NCI-H1930 (cell line): ENCODE measurements at places on chromosomes 11 and 22.

DNA sequence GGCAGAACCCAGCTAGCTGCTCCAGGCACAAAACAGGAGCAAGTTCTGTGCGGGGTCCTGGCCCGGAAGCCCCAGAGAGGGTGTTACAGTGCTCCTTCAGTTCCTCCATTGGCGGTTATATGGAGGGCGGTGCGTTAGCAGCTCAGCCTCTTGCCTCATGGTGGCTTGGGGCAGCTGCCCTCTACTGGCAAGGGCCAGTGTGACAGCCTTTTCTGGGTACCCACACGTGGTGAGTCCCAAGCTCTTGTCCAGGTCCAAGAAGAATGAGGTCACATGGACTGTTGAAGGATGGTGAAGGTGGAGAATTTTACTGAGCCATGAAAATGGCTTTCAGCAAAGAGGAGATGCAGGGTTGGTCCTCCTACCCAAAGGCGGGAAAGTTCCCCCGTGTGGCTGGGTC, 100.5 kb downstream of the WT1 start:
- DNase-seq, result no peak

- DNase-seq, result no peak
Observed at GRCh38 chr11:34126959-34127848, 21.8 kb downstream of the NAT10 start.

GRCh38 chr11:110986016-110986415, 259.5 kb upstream of the POU2AF2 start:
- DNase-seq, result no peak

- no peak for DNase-seq
Observed at GRCh38 chr11:79244241-79244772, 196.5 kb downstream of the TENM4 start.

- no peak for DNase-seq
Observed at GRCh38 chr11:56345739-56346138, at the start of gene OR8K1. OR8K1 (plus strand) TSS chr11:56346039; CDS start chr11:56346039, 0 bp downstream.

DNA sequence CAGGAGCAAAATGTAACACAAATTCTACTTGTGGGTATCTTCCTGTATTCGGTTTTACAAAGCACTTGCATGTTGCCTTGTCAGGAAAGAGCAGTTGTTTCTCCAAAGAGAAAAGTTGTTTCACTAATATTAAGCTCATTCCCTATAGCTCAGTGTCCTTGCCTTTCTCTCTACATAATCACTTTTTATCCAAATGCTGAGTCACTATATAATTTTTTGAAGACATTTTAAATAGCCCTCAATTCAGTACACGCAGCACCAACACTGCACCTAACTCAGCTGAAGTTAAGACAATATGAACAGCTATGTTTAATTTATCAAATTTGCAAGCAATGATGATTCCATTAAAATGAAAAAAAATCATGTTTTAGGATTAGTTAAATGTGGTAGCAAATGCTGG, 14.5 kb upstream of the MRTFA start:
- no peak for DNase-seq

DNA sequence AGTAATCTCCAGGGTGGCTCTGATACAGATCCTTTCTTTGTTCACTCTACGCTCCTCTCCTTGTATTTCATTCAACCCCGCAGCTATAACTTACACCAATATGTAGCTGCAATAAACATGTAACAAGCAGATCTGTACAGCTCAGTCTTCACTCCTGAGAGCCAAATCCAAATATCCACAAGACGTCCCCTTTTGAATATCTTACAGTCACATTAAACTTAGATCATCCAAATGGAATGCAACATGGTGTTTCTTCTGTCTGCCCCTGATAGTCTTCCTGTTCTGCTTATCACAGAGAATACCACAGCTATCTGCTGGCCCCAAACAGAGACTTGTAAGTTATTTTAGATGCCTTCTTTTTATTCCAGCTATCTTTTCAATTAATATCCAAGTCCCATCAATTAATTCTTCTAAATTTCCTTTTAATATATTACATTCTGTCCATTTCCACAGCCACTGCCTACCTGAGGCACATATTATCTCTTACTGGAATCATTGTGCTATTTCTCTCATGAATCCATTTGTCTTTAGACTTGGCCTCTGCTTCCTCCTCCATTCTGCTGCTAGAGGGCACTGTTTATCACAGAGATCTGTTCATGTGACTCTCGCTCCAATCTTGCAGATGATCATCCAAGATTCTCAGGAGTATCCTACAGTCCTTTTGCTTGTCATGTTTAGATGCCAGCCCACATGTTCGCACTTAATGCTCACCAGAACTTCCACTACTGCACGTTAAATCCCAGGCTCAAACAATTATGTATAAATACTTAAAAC, 908.6 kb downstream of the NTM start:
- DNase-seq, result no peak

- no peak for DNase-seq
Observed at GRCh38 chr11:113567867-113568544, 92.8 kb upstream of the DRD2 start.

DNA sequence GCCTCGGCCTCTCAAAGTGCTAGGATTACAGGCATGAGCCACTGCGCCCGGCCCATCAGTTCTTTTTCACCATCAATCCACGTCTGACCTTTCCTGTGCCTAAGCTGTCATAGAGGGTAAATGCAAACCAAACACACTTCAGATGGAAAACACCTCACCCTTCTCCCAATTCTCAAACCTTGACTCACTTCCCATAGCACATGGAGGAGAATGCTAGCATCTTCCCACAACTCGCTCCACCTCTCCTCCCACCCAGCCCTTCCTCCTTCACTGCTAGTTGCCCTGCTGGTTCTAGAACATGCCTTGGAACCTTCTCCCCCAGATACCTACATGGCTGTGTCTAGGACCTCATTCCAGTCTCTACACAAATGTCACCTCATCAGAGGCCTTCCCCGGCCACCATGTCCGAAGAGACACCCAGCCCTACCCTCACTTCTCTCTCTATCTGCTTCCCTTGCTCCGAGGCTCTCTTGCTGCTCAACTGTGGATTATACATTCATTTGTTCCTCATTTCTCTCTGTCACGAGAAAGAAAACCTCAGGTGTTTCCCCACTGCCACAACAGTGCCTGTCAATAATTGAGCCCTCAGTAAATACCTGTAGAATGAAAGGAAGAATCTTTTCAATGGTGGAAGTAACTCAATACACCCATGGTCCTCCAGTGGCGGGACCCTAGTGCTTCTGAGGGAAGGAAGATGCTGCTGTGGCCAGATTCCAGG, 21.3 kb upstream of the NCF4 start:
- no peak for DNase-seq

DNA sequence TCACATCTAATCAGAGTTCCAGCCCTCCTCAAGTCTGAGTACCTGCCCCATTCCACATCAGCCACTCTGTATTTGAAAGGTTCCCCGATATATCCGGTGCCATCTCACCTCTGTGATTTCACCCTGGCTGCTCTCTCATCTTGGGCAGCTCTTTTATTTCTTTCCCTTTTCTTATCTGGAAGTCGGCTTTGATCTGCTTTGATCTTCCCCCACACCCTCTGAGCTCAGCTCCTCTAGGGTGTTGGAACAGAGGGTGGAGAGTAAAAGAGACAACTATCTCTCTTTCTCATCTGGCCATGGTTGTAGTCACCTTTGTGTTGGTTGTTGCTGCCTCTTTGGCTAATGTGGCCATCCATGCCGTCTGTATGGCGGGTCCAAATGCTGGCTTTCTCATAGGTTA, 108.3 kb downstream of the ENTHD1 start:
- DNase-seq, result no peak

DNA sequence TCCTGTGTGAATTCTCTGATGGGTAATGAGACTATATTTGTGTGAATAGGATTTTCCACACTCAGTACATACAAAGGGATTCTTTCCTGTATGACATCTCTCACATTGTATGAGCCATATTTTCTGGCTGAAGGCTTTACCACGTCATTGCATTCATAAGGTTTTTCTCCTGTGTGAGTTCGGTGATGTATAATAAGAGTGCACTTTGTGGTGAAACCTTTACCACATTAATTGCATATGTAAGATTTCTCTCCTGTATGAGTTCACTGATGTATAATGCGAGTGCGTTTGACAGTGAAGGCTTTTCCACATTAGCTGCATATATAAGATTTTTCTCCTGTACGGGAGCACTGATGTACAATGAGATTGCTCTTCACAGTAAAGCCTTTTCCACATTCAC, 455.4 kb upstream of the CNTN5 start:
- DNase-seq, result no peak

GRCh38 chr11:35011944-35012343, 95.5 kb downstream of the PDHX start:
- DNase-seq, result no peak

- DNase-seq, result no peak
Observed at GRCh38 chr11:66124564-66124963, 54.5 kb downstream of the PACS1 start.

DNA sequence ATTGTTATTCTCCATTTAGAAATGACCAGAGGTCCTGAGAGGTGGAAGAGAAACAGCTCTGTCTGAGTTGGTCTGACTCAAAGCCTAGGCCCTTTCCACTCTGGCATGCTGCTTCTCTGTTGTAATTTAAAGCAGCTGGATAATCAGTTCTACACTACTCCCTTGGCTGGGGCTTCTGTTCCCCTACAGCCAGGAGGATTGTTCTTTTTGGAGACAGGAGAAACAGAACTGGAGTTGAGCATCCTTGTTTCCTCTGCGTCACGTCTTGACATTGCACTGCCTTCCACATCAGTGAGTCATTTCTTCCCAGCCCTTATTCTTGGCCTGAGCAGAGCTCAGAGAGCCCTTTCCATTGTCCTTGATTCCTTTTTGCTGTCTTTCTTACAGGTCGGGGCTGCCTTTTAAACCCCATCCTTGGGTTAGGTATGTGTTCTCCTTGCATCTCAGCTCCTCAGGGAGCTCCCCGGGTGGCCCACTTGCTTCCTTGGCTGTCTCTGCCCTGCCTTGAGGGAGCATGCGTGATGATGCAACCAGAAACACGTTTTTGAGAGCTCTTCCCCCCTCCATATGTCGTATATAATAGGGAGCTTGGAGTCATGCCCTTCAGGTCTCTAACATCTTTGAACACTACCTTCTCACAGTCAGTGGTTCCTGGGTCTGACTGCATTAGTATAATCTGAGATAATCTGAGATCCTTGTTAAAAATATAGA, 35.7 kb downstream of the CYB5R2 start:
- no peak for DNase-seq

DNA sequence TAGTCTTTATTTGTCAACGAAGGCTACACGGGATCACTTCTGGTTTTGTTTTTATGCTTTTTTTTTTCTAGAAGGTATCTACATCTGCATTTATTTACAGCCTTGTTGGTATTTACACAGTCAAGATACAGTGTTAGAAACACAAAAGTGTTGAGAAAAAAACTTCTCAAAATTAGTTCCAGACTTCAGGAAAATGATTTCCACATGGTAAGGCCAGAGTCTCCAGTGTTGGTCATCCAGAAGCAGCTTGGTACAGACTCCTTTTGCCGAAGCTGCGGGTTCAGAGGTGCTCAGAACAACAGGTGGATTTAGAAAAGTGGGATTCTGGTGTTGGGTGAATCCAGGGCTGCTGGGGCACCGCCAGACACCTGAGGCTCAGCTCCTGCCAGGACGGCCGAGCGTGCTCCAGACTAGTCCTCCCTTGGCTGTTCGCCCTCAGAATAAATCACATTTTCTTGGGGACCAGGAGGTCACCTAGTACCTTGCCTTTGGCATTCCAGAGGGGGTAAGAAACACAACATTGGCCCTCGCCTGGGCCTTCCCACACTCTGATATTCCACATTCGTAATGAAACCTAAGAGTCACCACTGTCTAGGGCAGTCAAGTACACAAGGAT, 78.7 kb upstream of the NARS2 start:
- no peak for DNase-seq

GRCh38 chr11:116986521-116987105, 111.6 kb downstream of the SIK3 start:
- DNase-seq, result no peak

GRCh38 chr11:17608821-17609220, 61.8 kb downstream of the OTOG start:
- DNase-seq, result no peak

DNA sequence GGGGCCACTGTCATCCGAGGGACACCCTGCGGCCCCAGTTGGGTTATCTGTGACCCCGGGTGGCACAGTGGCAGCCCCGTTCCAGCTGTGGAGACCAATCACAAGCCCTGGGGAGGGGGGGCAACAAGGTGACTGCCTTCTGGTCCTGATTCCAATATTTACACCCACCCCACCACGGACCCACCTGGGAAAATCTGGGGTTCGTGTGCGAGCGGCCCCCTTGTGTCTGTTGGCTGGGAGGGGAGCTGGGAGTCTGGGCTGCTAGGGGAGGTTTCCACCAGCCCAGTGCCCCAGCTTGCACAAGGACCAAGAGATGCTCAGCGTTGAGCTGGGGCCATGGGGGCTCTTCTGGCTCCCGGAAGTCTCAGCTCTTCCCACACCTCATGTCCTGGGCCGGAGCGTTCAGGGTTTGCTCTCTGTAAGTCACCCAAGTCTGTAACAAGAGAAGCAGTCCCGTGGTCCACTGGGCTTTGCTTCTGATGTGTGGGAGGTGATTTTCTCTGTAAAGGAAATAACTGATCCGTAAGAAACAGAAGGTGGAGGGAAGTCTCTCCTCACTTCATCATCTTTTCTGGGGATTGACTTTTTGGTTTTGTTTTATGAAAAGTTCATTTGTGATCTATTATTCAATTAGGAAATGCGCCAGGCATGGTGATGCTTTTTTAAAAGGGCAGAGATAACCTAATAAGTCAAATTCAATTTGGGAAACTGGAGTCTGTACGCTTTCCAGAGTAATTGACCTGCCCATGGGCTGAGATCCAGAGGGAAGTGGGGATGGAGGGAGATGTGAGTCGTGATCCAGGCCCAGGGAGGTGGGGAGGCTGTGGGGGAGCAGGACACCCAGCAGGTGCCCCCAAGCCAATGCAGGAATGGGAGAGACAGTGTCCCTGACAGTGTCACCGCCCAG, 22.4 kb upstream of the GAL start:
- no peak for DNase-seq

DNA sequence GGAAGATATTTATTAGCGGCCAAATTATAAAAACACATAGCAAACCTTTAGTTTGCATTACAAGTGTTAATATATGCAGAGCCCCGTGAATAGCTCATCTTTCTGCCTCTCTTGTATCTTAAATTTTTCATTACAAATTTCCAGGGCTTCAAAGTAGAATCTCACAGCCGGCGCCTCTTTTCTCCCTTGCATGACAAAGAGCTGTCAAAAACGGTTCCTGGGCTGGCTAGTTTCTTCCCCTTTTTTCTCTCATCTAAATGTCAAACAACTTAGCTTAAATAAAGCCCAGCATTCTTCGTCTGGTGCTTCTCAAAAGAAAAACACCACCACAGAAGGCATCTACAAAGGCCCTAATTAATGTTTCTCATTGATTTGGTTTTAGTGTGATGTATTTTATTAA, 253.0 kb downstream of the INSC start:
- DNase-seq, result no peak

GRCh38 chr11:115357066-115357465, 147.1 kb downstream of the CADM1 start:
- no peak for DNase-seq

DNA sequence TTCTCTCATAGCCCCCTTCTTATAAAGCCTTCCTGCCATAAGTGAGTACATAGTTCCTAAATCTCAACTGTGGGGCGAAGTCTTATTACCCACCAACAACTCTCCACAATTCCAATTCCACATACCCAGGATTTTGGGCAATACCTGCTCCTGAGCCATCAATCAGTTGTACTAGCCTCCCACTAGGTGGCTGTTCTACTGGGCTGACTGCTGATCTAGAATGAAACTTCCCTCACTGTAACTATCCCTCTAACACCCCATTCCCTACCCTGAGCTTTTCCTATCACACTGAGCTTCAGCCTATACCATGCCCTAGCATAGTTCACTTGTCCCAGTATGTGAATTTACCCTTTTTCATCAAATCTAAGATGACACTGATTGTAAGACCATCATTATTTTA, 52.5 kb downstream of the RRAS2 start:
- no peak for DNase-seq
